Liver (tissue), 10 donors: ENCODE measurements at places on chromosomes 3 and 15. TPM values are rescaled to one million over a fixed set of nuclear protein-coding genes. Genes with fewer than 3 reads are reported as not detected.

DNA sequence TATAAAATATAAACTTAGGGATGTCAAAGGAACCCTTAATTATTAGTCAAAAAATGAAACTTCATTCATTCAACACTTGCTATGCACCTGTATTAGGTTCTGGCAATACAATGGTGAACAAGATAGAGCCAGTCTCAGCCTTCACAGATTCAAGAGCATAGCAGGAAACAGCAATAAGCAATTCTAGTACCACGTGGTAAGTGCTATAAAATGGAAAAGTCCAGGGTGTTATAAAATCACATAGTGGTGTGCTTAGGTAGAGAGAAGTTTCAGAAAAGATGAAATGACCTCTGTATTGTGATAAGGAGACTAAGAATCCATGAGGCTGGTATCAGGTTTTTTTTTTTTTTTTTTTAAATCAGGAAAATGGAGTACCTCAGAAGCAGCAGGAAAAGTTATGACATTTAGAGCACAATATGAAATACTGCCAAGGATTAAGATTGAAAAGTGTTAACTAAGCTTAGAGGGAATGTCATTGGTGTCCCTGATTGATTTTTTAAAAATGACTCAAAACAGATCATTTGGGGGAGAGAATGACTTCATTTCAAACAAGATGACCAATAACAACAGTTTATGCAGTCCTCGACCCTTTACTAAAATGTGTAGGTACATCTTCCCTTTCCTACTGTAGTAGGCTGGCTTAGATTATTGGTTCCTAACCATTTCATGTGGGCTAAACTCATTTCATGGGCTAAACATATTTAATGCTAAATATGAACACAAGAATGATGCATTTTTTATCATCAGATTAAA, 5.0 kb downstream of the TOMM70 start:
- no peak for DNase-seq
- H3K27me3 ChIP-seq = no peaks in the 10 kb centered on the region
- no peaks in the 10 kb centered on the region for H3K36me3 ChIP-seq
- peaks cover 6% of the 10 kb centered on the region for H3K4me1 ChIP-seq
- no peak overlapping the region for H3K4me3 ChIP-seq

GRCh38 chr3:106056931-106057330, 188.1 kb upstream of the CBLB start:
- no peak overlapping the region for H3K4me3 ChIP-seq
- H3K36me3 ChIP-seq = no peaks in the 10 kb centered on the region
- H3K4me1 ChIP-seq = no peaks in the 10 kb centered on the region
- H3K27me3 ChIP-seq = no peaks in the 10 kb centered on the region
- H3K27ac ChIP-seq = no peak overlapping the region

GRCh38 chr3:61637088-61638051, 76.0 kb downstream of the PTPRG start:
- no peaks in the 10 kb centered on the region for H3K27me3 ChIP-seq
- peaks cover 23% of the 10 kb centered on the region for H3K4me1 ChIP-seq
- H3K4me3 ChIP-seq = peak overlapping the region; percentile 45
- no peaks in the 10 kb centered on the region for H3K36me3 ChIP-seq
- peak overlapping the region; percentile 61 for H3K27ac ChIP-seq

DNA sequence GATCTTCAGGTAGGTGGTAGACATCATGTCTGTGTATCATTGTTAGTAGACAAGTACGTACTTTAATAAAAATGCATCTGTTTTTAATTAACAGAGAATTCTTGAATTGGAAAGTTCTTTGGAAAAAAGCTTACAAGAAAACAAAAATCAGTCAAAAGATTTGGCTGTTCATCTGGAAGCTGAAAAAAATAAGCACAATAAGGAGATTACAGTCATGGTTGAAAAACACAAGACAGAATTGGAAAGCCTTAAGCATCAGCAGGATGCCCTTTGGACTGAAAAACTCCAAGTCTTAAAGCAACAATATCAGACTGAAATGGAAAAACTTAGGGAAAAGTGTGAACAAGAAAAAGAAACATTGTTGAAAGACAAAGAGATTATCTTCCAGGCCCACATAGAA, 149.1 kb upstream of the LRRFIP2 start:
- DNase-seq = no peak
- H3K27ac ChIP-seq = no peak overlapping the region
- H3K4me1 ChIP-seq = peaks cover 2% of the 10 kb centered on the region
- peaks cover 19% of the 10 kb centered on the region for H3K36me3 ChIP-seq

DNA sequence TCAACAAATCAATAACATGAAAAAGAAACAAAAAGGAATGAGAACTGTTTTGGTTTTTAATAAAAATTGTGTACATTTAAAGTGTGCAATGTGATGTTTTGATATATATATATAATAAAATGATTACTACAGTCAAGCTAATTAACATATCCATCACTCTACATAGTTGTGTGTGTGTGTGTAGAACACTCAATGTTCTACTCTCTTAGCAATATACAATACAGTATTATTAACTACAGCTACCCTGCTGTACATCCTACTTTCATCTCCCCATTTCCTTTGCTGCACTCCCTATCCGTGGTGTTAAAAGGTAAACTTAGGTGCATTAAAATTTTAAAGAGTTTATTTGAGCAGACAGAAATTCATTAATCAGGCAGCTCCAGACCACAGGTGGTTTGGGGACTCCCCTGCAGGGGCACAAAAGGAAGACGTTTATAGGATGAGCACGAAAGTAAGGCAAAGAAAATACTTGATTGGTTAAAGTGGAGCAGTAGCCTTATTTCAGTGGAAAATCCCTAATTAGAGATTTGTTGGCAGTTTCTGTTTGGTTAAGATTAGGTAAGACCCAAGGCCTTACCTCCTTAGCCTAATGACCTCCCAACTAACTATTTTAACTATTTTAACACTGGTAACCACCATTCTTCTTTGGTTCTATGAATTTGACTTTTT, 61.8 kb upstream of the SNRK start:
- no peaks in the 10 kb centered on the region for H3K36me3 ChIP-seq
- H3K27ac ChIP-seq = no peak overlapping the region
- DNase-seq = no peak
- H3K27me3 ChIP-seq = no peaks in the 10 kb centered on the region
- H3K4me3 ChIP-seq = no peak overlapping the region

GRCh38 chr3:11480663-11481298, 162.9 kb downstream of the VGLL4 start:
- no peak for DNase-seq
- H3K27ac ChIP-seq = no peak overlapping the region
- H3K36me3 ChIP-seq = no peaks in the 10 kb centered on the region
- no peak overlapping the region for H3K4me3 ChIP-seq

GRCh38 chr3:134060561-134061385, 31.0 kb upstream of the SLCO2A1 start:
- DNase-seq = peak; percentile 32
- H3K27me3 ChIP-seq = no peaks in the 10 kb centered on the region
- no peak overlapping the region for H3K4me3 ChIP-seq
- H3K36me3 ChIP-seq = no peaks in the 10 kb centered on the region

GRCh38 chr3:108897883-108898282, 55.8 kb downstream of the GUCA1C start:
- H3K4me1 ChIP-seq = no peaks in the 10 kb centered on the region
- no peak overlapping the region for H3K4me3 ChIP-seq
- no peak overlapping the region for H3K27ac ChIP-seq
- H3K36me3 ChIP-seq = no peaks in the 10 kb centered on the region

DNA sequence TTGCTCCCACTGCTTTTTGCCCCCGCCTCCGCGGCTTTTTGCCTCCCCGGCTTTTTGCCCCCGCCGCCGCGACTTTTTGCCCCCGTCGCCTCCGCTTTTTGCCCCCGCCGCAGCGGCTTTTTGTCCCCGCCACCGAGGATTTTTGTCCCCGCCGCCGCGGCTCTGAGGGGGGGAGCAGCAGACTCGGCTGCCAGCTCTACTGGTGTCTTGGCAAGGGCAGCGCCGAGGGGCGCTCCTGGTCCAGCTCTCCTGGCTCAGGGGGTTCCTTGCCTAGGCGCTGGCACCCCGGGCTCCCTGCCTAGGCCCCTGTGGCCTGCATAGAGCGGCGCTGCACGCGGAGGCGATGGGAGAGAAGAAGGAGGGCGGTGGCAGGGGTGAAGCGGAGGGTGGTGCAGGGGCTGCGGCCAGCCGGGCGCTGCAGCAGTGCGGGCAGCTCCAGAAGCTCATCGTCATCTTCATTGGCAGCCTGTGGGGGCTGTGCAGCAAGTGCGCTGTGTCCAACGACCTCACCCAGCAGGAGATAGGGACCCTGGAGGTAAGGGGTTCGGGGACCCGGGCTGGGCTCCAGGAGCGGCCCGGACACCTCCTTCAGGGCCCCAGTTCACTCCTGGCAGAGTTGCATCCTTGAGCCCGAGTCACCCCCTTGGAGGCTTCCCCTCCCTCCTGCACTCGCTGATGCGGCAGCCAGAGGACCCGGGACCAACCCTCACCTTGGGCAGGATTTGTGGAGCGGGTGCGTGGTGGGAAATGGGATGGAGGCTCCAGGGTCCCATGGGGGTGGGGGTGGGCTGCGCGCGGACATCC, 642.4 kb downstream of the GOLGA6L6 start:
- no peak overlapping the region for H3K4me3 ChIP-seq
- no peaks in the 10 kb centered on the region for H3K36me3 ChIP-seq
- H3K27me3 ChIP-seq = no peaks in the 10 kb centered on the region
- no peaks in the 10 kb centered on the region for H3K4me1 ChIP-seq
- no peak overlapping the region for H3K27ac ChIP-seq

DNA sequence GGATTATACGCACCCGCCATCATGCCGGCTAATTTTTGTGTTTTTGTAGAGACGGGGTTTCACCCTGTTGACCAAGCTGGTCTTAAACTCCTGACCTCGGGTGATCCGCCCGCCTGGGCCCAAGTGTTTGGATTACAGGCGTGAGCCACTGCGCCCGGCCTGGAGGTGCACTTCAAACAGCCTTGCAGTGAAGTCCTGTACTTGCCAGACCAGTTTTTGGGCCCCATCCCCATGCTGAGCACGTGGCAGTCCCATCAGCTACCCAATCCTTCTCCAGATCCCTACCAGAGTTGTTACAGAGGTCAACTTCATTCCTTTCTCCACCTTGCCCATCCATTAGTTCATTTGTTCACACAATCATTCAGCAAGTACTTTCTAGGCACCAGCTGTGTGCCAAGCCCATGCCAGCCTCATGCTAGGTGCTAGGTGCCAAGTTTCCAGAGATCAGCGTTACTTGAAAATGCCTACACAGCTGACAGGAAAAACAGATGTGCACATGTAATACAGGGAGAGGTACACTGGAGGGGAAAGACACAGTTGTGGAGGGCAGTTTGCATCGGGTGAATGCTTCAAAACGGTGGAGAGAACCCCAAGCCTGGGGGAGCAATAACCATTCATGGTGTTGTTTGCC, 2.2 kb downstream of the DNAH1 start:
- H3K27me3 ChIP-seq = no peaks in the 10 kb centered on the region
- H3K36me3 ChIP-seq = peaks cover 6% of the 10 kb centered on the region
- peaks cover 3% of the 10 kb centered on the region for H3K4me1 ChIP-seq
- H3K27ac ChIP-seq = no peak overlapping the region

GRCh38 chr15:66253418-66254088, at the start of gene MEGF11:
MEGF11 (minus strand) TSS chr15:66253750; CDS start chr15:66128403, 125,347 bp downstream.
- H3K27me3 ChIP-seq = peaks cover 7% of the 10 kb centered on the region
- no peaks in the 10 kb centered on the region for H3K36me3 ChIP-seq
- no peak for DNase-seq
- peaks cover 15% of the 10 kb centered on the region for H3K4me1 ChIP-seq
- no peak within 1 kb of the TSS for H3K27ac ChIP-seq

Gene CCR4
- total RNA-seq = 1.0 TPM

Gene LDHAL6B
- not detected for total RNA-seq

Gene FRMD5
- not detected for total RNA-seq
